ENCODE measurements at places on chromosomes 2 and 18.
A peak's percentile ranks its signal among the peaks of the same experiment; 100 is the strongest.

GRCh38 chr18:11581286-11581685, 28.1 kb upstream of the SLC35G4 start:
- no peak for DNase-seq

- no peak for DNase-seq
These were observed 33.6 kb downstream of the TRIB2 start for GRCh38 chr2:12750166-12750905.

DNA sequence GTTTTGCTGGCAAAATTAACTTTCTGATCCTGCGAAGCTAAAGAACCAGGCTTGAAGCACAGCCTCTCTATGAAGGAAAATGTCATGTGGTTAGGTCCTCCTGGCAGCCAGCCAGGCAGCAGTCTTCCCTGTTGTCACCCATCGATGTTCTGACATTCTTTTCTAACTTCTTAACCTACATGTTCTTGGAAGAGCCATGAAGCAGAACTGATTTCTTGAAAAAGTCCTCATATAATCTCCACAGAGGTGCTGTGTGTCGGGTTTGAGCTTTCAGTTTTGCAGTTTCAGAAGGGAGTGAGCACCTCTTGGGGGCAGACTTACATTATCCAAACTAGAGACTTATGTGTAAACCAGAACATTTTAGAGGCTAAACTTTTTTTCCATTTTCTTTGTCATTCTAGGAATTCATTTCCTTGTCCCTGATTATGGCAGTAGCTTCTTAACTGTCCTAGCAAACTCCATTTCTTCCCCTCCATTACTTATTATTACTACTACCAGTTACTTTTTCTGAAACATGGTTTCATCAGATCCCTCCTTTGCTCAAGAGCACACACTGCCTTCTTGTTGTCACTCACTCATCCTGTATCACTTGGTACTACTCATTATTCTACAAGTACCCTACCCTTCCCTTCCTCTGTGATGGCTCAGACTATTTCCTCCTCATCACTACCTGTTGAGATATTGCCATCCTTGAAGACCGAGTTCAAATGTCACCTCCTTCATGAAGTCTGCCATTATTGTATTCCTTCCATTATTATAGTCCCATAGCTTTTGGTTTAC, 31.1 kb downstream of the DOK1 start:
- DNase-seq, result peak; percentile 5

DNA sequence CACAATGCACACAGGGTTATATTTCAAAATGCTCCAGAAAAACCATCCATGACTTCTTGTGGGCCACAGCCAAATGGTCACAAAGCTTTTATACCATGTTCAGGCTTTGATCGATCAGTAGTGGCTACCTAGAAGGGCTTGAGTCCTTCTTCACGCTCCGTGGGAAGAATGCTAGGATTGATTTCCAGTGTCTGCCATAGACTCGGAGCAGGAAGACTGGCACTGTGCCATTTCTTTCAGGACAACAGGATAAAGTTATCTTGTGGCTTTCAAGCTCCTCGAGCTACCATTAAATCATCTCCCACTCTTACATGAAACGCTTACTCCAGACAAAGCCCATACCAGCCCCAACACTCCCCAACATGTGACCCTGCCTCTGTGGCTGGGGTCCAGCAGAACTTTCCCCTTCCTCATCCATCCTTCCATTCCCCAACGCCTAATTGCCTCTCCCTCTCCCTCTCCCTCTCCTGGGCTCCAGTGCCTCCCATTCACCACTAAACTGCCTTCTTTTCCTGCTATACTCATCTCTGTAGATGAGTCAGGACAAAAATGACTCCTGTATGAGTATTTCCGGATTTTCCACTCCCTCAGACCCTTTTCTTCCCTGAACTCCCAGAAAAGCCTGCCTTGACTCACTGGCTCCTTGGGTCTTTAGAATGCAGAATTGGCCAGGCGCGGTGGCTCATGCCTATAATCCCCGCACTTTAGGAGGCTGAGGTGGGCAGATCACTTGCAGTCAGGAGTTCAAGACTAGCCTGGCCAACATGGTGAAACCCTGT, 40.9 kb downstream of the ADD2 start:
- no peak for DNase-seq

DNA sequence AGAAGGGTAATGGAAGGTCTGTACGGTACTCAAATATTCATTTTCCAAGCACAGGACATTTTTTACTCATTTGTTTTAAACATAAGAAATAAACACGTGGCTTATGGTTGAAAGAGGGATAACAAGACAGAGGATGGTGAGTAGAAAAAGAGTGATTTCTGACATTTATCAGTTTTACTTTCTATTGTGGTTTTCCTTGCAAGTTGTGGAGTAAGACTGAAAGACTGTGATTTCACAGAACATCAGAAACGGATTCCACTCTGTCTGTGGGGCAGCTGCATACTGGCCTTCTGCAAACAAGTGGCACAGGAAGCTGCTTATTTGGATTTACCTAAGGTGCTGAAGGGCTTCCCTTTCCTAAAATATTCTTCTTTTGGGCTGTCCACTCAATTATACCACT, 122.2 kb upstream of the ITGB6 start:
- no peak for DNase-seq

DNA sequence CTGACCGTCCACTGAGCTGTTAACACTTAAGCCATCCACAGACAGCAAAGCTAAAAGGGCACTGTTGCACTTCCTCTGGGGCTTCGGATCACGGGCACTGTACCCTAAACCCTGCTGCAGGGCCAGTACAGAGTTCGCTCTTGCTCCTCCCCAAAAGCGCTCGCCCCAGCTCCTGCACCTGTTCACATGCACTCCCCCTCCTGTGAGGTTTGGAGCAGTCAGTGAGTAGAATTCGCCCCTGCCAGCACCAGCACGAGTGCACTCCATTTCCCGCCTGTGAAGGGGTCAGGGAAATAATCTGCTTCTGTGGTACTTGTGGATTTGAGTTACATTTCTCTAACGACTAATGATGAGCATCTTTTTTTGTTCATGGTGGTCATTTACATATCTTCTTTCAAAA, 158.8 kb downstream of the PTPRM start:
- no peak for DNase-seq
